Activated CD4-positive, alpha-beta T cell treated with anti-CD3 and anti-CD28 coated beads, Interleukin-2, amount 10 ng/mL, durations not matched to agents 7 days and 5 days (primary cell): ENCODE measurements at places on chromosomes 6 and 20. TPM values are rescaled to one million over a fixed set of nuclear protein-coding genes. Genes with fewer than 3 reads are reported as not detected.

DNA sequence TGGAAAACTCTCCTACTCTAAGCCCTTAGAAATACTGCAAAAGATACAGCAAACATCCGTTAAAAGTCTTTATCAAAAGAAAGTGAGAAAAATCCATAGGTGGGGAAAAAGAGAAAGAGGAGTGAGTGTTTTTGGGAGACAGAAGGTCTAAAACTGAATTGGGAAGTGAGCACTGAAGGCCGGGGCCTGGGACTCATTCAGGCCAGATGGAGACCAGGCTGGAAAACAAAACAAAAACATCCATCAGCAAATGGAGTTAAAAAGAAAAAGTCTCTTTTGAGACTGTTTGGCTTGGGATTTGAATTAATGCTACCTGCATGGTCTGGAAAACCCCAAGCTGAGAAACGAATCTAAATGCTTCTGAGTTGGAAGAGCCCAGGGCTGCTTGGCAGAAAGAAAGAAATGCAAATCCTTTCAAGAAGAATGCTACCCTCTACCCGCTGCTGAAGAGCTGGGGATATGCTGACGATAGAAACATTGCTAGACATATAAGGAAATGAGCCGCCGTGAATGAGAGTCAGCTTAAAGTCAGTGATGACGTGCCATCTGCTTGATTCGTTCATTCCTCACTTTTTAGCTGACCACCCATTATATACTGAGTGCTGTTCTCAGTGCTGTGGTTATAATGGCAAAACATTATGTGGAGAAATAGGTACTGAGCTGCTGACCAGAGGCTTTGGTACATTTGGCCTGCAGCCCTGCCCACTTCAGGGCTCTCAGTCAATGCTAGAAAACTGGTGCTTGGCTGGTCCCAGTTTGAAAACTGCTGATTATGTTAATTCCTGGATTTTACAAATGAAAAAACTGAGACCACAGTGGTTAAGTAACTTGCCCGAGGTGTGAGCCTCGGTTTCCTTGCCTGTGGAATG is 28.0 kb upstream of the TULP4 start:
- peak; percentile 15 for DNase-seq

GRCh38 chr20:61123751-61124368 is 128.2 kb upstream of the CDH4 start:
- no peak for DNase-seq

DNA sequence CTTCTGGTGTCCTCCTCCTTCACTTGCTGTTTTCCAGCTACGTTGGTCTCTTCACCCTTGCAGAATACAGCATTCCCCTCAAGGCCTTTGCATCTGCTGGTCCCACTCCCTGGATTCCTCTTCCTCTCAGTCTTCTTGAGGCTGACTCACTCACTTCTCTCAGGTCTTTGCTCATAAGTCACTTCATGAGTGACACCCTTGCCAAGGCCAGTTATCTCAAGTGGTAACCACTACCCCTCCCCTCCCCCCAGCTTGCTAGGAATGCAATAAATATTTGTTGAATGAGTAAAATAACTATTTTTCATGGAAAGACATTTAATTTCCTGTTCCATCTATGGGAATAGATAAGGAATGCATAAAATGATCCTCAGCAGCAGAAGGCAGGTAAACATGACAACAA is 131.7 kb downstream of the PLCB4 start:
- DNase-seq = no peak

DNA sequence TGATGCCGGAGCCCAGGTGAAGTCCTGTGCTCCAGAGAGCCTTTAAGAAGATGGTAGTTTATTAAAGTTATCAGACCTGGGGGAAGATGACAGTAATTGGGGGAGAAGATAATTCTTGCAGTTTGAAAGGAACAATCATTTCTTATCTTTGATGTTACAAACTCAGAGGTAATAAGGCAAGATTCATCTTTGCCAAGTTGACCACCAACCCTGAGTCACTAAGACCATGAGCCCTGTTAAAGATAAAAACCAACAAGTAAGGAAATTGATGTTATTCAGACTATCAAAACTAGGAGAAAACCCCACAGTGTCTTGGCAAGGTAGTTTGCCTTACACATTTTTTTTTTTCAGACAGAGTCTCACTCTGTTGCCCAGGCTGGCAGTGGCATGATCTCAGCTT is 73.1 kb downstream of the MKKS start:
- DNase-seq = no peak

The SCRT2 gene
- total RNA-seq = not detected

DNA sequence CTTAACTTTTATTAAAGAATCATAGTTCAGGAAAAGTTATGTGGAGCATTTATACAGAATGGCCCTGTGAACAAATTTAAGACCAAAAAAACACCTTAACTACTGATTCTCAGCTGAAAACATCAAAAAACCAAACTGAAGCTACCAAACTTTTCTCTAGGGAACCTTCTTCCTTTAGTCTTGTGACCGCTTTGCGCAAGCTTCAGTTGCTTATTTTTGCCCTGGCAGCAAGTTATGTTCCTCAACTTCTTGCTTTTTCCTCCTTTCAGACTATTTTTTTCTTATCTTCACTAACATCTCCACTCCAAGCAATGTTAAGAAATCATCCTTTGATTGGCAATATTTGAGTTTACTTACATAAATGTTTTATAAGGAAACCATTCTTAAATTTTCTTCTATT is 100.1 kb downstream of the MYB start:
- no peak for DNase-seq

GRCh38 chr6:168518348-168518745 is 77.4 kb downstream of the SMOC2 start:
- DNase-seq = no peak

- no peak for DNase-seq
Observed at GRCh38 chr6:36339146-36339545, 2.5 kb upstream of the BNIP5 start.

The TAF4 gene
- total RNA-seq = 32.0 TPM

GRCh38 chr20:46204594-46205186 is 86.6 kb downstream of the CD40 start:
- DNase-seq = no peak

GRCh38 chr20:21516861-21517565 is 3.1 kb upstream of the NKX2-2 start:
- DNase-seq = no peak

DNA sequence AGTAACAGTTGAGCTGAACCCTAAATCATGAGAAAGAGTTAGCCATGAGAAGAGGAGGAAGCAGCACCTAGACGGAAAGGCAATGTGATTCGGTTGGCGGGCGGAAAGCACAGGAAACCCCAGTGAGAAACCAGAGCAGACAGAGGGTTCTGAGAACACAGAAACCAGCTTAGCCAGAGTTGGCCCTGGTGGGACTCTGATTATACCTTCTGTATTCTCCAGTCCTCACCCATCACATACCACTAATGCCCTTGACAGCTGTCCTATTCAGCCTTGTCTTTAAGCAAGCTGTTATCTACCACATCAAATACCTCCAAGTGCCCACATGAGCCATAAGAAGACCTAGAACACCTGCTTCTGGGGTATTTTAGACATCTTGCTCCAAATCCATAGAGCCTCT is 58.9 kb upstream of the LRRC1 start:
- peak; percentile 36 for DNase-seq
